ENCODE measurements at places on chromosomes 16 and 17. TPM values are rescaled to one million over a fixed set of nuclear protein-coding genes. Genes with fewer than 3 reads are reported as not detected.
A peak's percentile ranks its signal among the peaks of the same experiment; 100 is the strongest.

DNA sequence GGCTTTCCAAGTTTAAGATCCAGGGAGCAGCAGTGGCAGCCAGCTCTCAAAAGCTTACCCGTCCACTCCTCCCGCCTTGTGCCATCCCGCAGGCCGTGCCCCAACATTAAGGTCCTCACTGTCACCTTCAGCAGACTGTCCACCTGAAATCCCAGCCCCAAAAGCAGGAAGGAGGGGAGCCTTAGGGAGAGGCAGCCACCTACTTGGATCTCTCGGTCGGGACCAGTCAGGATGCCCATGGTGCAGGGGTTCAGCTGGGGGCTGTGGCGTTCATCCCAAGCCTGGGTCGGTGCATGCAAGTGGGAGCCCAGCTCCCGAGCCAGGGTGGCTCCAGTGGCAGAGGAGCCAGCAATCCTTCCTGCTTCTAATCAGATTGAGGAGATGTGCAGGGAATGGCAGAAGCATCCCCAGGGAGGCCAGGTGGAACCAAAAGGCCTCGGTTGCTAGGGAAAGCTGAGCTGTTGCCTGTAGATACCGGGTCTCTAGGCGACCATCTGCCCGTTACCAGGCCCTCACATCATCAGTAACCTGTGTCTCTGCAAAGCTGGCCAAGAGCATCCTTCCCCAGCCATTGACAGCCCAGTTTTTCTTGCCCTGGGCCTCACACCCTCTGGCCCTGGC, 24.6 kb downstream of the CNGB1 start:
- no peak overlapping the region for H3K4me3 ChIP-seq
- no peaks in the 10 kb centered on the region for H3K36me3 ChIP-seq
- H3K27me3 ChIP-seq = no peaks in the 10 kb centered on the region
- no peaks in the 10 kb centered on the region for H3K4me1 ChIP-seq
- peak; percentile 48 for DNase-seq
- H3K27ac ChIP-seq = no peak overlapping the region

PIPOX gene
- total RNA-seq = 2.8 TPM

GRCh38 chr16:83134638-83135037, 507.9 kb downstream of the CDH13 start:
- H3K4me1 ChIP-seq = no peaks in the 10 kb centered on the region
- no peaks in the 10 kb centered on the region for H3K27me3 ChIP-seq
- H3K27ac ChIP-seq = no peak overlapping the region

DNA sequence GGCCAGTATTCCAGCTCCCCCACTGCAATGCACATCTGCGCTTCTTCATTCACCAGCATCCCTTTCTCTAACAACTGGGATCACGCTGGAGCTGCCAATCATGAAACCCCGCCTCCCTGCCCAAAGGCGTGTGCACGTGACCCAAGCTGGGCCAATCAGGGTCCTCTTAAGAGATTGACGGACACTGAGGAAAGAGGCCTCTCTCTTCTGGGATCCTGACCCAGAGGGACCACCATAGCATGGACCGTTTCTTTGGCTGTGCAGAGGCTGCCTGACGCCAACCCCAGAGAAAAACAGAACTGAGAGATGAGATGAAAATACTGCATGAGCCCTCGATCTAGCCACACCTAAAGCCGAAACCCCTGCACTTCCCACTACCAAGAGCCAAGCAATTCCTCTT, 32.0 kb downstream of the COTL1 start:
- peaks cover 4% of the 10 kb centered on the region for H3K36me3 ChIP-seq
- H3K27ac ChIP-seq = peak overlapping the region; percentile 3
- no peaks in the 10 kb centered on the region for H3K27me3 ChIP-seq
- no peak overlapping the region for H3K4me3 ChIP-seq

GRCh38 chr16:29112755-29113347, 128.0 kb downstream of the LAT start:
- H3K36me3 ChIP-seq = no peaks in the 10 kb centered on the region
- no peak overlapping the region for H3K27ac ChIP-seq
- H3K4me3 ChIP-seq = no peak overlapping the region
- H3K4me1 ChIP-seq = peaks cover 4% of the 10 kb centered on the region
- no peak for DNase-seq

DNA sequence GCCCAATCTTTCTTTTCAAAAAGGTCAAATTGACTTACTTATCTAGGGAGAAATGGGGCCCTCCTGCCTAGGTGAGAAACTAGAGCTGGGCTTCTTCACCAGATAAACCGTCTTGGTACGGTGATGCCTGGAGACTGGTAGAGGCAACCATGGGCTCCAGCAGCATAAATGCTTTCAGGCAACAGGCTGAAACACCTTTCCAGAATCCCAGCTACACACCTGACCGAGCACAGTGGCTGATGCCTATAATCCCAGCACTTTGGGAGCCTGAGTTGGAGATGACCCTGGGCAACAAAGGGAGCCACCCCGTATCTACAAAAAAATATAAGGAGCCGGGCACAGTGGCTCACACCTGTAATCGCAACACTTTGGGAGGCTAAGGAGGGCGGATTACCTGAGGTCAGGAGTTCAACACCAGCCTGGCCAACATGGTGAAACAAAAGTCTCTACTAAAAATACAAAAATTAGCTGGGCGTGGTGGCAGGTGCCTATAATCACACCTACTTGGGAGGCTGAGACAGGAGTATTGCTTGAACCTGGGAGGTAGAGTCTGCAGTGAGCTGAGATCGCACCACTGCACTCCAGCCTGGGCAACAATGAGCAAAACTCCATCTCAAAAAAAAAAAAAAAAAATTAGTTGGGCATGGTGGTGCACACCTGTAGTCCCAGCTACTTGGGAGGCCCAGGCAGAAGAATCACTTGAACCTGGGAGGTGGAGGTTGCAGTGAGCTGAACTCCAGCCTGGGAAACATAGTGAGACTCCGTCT, 8.0 kb downstream of the TRAF4 start:
- H3K27me3 ChIP-seq = no peaks in the 10 kb centered on the region
- peaks cover 39% of the 10 kb centered on the region for H3K4me1 ChIP-seq
- no peak for DNase-seq
- no peak overlapping the region for H3K4me3 ChIP-seq

- H3K27ac ChIP-seq = no peak overlapping the region
- peaks cover 6% of the 10 kb centered on the region for H3K4me1 ChIP-seq
Observed at GRCh38 chr16:74736531-74737157, 36.0 kb upstream of the MLKL start.

G6PC1 gene
- 0.16 TPM for total RNA-seq

DNA sequence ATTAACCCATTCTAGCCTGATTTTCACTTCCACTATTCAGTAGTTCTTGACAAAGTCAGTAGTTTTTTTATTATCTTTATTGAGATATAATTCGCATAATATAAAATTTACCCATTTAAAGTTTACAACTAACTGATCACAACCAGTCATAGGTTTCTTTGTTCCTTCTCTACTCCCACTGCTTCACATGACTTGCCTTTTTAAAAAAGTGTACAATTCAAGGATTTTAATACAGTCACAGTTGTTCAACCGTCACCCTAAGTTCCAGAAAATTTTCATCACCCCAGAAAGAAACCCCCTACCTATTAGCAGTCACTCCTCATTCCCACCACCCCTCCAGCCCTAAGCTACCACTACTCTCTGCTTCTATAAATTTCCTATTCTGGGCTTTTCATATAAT, 162.5 kb downstream of the TRIM37 start:
- H3K27ac ChIP-seq = no peak overlapping the region
- H3K36me3 ChIP-seq = no peaks in the 10 kb centered on the region
- H3K4me1 ChIP-seq = no peaks in the 10 kb centered on the region

DNA sequence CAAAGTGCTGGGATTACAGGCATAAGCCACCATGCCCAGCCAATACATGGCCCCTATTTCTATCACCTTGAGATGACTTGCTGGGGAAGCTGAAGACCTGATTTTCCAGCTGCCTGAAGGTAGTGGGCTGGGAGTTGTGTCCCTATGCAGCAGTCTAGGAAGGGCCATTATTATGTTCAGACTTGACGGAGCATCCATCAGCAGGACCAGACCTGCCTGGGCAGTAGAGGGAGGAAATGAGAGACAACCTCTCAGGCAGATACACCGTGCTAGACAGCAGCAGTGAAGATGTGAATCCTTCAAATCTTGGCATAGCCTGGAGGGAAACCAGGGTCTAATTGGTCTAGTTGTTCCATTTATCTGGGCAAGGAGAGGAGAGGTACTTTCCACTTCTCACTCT, 35.6 kb upstream of the PHOSPHO1 start:
- H3K4me1 ChIP-seq = no peaks in the 10 kb centered on the region
- no peaks in the 10 kb centered on the region for H3K36me3 ChIP-seq
- no peak for DNase-seq
- H3K4me3 ChIP-seq = no peak overlapping the region

- no peak within 1 kb of the TSS for H3K27ac ChIP-seq
- H3K36me3 ChIP-seq = peaks cover 5% of the 10 kb centered on the region
- H3K27me3 ChIP-seq = no peaks in the 10 kb centered on the region
- no peaks in the 10 kb centered on the region for H3K4me1 ChIP-seq
Observed at GRCh38 chr16:23678430-23679273, at the start of gene PLK1. Gene PLK1 (plus strand): TSS chr16:23678889. CDS start chr16:23678933, 44 bp downstream.

- H3K36me3 ChIP-seq = no peaks in the 10 kb centered on the region
- no peak overlapping the region for H3K27ac ChIP-seq
- H3K4me3 ChIP-seq = no peak overlapping the region
- DNase-seq = no peak
- H3K4me1 ChIP-seq = no peaks in the 10 kb centered on the region
Observed at GRCh38 chr16:89044418-89045180, 49.1 kb upstream of the ACSF3 start.

GRCh38 chr17:20771104-20771503, 191.6 kb downstream of the CDRT15L2 start:
- no peaks in the 10 kb centered on the region for H3K4me1 ChIP-seq
- H3K4me3 ChIP-seq = no peak overlapping the region
- no peak overlapping the region for H3K27ac ChIP-seq

GRCh38 chr17:21035406-21035805, 7.4 kb downstream of the USP22 start:
- DNase-seq = no peak
- H3K27ac ChIP-seq = no peak overlapping the region
- H3K27me3 ChIP-seq = no peaks in the 10 kb centered on the region
- H3K4me3 ChIP-seq = no peak overlapping the region
- H3K4me1 ChIP-seq = peaks cover 4% of the 10 kb centered on the region

DNA sequence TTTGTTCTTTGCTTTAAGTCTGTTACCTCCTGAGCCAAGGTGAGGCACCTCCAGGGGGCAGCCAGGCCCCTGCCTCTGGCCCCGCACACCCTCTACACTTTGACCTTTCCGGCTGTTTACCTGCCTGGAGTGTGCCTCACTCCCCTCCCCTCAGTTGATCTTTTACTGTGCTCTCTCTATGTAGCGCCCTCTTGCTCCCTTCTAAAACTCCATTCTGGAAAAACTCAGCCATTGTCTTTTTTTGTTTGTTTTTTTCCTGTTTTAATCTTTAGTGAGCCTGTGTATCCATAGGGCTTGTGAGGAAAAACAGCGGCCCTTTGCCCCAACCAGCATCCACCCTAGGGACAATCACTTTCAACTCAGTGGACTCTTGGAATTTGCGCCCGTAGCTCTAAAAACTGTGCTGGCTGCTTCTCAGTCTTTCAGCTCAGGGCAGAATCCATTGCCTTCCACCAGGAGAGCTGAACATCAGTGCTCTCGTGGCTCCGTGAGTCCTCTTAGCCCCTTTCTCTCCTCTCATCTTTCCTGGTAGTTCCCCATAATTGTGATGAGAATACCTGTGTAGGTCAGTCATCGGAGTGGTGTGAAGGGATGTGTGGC, 4.3 kb downstream of the AMDHD2 start:
- H3K27ac ChIP-seq = no peak overlapping the region
- peaks cover 9% of the 10 kb centered on the region for H3K4me1 ChIP-seq
- peak; percentile 3 for DNase-seq
- H3K4me3 ChIP-seq = no peak overlapping the region

GRCh38 chr16:10181196-10182162, 749 bp downstream of the GRIN2A start:
- no peaks in the 10 kb centered on the region for H3K36me3 ChIP-seq
- peaks cover 5% of the 10 kb centered on the region for H3K27me3 ChIP-seq
- no peaks in the 10 kb centered on the region for H3K4me1 ChIP-seq
- DNase-seq = peak; percentile 91
- H3K27ac ChIP-seq = no peak overlapping the region

- no peak for DNase-seq
- no peak overlapping the region for H3K4me3 ChIP-seq
- H3K36me3 ChIP-seq = no peaks in the 10 kb centered on the region
- no peak overlapping the region for H3K27ac ChIP-seq
- no peaks in the 10 kb centered on the region for H3K4me1 ChIP-seq
Observed at GRCh38 chr16:47888734-47889133, 267.1 kb downstream of the ABCC12 start.

- H3K27me3 ChIP-seq = no peaks in the 10 kb centered on the region
- H3K4me1 ChIP-seq = no peaks in the 10 kb centered on the region
- no peaks in the 10 kb centered on the region for H3K36me3 ChIP-seq
- no peak overlapping the region for H3K27ac ChIP-seq
Observed at GRCh38 chr17:1298606-1299005, 19.1 kb downstream of the TRARG1 start.

DNA sequence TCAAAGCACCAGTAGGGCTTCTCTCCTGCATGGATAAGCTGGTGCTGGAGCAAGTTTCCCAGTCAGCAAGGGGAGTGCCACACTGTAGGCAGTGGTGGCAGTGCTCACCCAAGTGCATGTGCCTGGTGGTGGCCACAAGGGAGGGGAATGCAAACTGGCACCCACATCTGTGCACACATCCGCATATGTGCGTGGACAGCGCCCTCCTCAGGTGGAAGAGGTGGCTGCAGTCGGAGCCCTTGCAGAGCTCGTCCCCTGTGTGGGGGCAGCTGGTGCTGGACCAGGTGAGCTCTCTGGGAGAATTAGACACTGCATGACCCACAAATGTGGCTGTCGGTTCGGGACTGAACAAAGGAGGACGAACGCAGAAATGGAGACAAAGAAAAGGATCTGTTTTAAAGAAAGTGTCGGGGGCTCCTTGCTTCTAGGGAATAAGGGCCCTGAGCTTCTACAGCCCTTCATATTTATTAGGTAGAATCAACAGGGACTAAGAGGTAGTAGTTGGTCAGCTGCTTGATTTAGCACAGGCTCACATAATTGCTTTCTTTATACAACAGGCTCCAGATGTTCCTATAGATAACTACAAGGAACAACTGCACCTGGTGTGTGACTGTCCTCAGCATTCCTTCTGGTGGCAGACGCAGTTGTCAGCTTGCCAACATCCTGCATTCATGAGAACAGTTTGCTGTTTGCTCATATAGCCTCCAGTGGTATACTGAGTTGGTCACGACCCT, 5.3 kb upstream of the ZNF689 start:
- peaks cover 29% of the 10 kb centered on the region for H3K4me1 ChIP-seq
- no peak overlapping the region for H3K27ac ChIP-seq
- H3K4me3 ChIP-seq = no peak overlapping the region
- H3K36me3 ChIP-seq = no peaks in the 10 kb centered on the region

DNA sequence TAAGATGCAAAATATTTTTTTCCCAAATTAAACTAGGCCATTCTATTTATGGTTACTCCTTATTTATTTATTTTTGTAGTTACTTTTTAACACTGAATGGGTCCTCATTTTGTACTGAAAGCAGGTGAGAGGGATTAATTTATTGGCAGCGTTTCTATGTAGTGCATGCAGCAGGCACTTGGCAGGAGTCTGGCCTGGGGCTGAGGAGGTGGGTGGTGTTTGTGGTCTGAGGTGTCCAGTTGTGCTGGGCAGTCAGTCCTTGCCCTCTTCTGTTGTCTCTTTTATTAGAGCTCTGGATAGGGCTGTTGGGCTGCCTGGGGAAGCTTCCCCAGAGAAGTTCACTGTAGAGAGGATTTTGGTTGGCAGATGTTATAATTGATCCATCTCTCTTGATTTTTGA, 12.7 kb downstream of the SEC14L1 start:
- no peaks in the 10 kb centered on the region for H3K27me3 ChIP-seq
- no peaks in the 10 kb centered on the region for H3K4me1 ChIP-seq
- peak overlapping the region; percentile 27 for H3K4me3 ChIP-seq

ABCA3 gene
- 35.5 TPM for total RNA-seq
